ENCODE measurements at places on chromosomes 4 and X.

- DNase-seq, result no peak
Measured at GRCh38 chrX:13898083-13898482, 81.2 kb upstream of the GPM6B start.

GRCh38 chrX:124476562-124476961, 130.2 kb downstream of the SH2D1A start:
- no peak for DNase-seq

DNA sequence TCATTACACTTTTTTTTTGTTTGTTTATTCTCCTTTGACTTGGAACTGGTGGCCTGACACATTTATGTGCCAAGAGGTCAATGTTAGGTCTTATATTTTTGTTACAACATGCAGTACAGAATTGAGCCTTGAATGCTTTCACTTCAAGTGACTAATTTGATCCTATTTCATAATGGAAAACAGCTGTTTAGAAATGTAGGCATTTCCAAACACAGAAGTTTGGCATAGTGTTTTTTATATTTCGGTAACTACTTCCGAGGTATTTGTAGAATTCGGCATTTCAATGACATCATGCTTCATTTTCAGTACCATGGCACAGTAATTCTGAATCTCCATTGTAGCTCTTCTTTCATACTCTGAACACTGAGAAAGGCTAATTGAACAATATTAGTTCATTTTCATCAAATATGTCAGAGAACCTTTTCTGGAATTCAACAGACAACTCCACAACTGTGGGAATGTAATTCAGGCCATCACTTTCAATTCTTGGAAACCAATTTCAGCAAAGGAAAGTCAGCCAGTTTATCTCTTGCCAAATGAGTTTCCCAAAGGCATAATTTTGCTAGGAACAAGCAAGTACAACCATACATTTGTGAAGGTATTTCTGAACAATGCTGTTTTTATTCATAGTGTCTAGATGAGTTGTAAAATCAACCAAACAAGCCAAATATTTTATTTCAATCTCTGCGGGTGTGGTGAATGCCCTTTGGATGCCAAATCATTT, 11.4 kb downstream of the FAM120C start:
- no peak for DNase-seq

DNA sequence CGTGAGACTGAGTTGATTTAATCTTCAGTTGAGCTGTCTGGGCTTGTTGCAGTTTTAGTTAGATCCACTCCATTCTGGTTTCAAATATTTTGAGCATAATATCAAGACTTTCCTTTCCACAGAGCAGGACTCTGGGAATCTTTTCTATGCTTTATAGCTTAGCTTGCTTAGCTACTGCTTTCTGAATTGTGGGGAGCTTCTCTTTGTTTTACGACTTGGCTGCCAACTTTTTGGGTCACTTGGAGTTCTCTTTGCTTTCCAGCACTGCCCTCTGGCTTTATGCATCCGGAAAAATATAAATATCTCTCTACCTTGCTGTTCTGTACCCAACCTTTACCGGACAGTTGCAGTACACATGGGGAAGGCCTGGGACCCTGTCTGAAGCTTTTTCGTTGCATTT, 292.1 kb downstream of the STIM2 start:
- DNase-seq, result no peak

- no peak for DNase-seq
Measured at GRCh38 chr4:661881-662761, 12.0 kb downstream of the ATP5ME start.

GRCh38 chr4:55781812-55782211, 37.8 kb upstream of the EXOC1L start:
- no peak for DNase-seq

- DNase-seq, result no peak
Measured at GRCh38 chrX:119481323-119481801, 13.1 kb downstream of the SLC25A5 start.

DNA sequence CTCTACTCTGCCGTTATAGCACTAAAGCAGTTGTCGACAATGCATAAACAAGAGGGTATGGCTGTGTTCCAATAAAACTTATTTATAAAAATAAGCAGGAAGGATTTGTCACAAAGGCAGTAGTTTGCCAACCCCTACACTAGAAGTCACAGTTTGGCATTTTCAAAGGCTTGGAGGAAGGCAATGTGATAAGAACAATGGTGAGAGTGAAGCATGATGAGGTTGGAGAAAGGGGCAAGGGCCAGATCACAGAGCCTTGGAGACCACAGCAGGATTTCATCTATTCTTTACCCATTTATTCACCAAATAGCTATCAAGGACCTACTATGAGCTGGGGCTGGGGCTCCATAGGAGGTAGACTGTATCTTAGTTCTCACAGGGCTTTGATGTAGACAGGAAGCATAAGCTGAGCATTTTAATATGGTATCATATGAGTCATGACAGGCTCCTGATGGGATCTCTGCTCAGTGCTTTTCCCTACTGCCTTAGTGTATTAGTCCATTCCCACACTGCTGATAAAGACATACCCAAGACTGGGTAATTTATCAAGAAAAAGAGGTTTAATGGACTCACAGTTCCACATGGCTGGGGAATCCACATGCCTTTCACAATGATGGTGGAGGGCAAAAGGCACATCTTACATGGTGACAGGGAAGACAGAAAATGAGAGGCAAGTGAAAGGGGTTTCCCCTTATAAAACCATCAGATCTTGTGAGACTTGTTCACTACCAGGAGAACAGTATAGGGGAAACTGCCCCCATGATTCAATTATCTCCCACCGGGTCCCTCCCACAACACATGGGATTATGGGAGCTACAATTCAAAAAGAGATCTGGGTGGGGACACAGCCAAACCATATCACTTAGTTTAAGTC, 58.9 kb downstream of the PPM1K start:
- no peak for DNase-seq

GRCh38 chr4:71405791-71406190, 67.0 kb downstream of the SLC4A4 start:
- DNase-seq, result no peak

GRCh38 chrX:107485013-107485412, 35.6 kb downstream of the FRMPD3 start:
- DNase-seq, result no peak

GRCh38 chr4:144223149-144223548, 82.6 kb upstream of the GYPA start:
- no peak for DNase-seq

GRCh38 chrX:30627818-30628652, 25.2 kb upstream of the GK start:
- no peak for DNase-seq

DNA sequence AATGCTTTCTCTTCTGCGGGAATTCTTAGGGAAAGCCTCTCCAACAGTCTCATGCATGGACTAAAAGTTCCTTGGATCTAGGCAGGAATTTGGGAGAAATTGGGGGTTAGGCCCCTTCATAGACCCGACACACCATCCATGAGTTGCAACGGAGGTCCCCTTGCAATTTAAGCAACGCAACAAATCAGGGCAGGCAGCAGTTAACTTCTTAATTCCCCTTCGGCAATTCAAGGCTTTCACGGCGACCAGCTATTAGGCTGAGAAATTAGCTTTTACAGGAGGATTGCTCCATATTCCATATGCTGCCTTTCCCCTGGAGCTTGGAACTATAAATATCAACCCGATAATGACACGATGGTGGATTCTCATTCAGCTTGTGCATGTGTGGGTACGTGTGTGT, 241.0 kb downstream of the SHOX start:
- no peak for DNase-seq

- no peak for DNase-seq
Measured at GRCh38 chr4:81257816-81258215, 42.8 kb upstream of the PRKG2 start.

- peak; percentile 27 for DNase-seq
Measured at GRCh38 chrX:2373615-2374014, 127.2 kb downstream of the DHRSX start.

GRCh38 chr4:159071969-159072765, 30.7 kb upstream of the RAPGEF2 start:
- DNase-seq, result no peak
